NCI-H1092 treated with DMSO at 0.1 percent for 48 hours (cell line): ENCODE measurements at places on chromosomes 16 and 17.

- no peak for DNase-seq
These were observed 68.4 kb upstream of the NKD1 start for GRCh38 chr16:50479771-50480170.

DNA sequence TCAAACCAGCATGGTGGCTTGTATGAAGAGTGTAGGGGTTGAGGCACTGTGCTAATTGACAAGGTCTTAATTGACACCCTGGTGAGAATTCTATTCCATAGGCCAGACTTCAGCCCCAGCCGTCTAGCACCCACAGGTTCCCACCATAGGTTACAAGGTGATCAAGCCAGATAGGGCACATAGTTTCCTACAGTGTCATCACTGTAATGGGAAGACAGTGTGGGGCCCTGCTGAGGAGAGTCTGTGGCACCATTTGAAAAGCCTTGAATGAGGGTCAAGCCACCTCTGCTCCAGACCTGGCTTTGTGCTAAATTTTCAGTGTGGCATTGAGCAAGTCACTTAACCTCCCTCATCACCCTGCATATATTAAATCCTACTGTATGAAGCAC lies 36.2 kb downstream of the YPEL2 start:
- DNase-seq: no peak

GRCh38 chr17:74240618-74241205 lies 27.3 kb downstream of the TTYH2 start:
- DNase-seq: no peak

GRCh38 chr16:84218956-84219355 lies 20.9 kb downstream of the KCNG4 start:
- DNase-seq: no peak

DNA sequence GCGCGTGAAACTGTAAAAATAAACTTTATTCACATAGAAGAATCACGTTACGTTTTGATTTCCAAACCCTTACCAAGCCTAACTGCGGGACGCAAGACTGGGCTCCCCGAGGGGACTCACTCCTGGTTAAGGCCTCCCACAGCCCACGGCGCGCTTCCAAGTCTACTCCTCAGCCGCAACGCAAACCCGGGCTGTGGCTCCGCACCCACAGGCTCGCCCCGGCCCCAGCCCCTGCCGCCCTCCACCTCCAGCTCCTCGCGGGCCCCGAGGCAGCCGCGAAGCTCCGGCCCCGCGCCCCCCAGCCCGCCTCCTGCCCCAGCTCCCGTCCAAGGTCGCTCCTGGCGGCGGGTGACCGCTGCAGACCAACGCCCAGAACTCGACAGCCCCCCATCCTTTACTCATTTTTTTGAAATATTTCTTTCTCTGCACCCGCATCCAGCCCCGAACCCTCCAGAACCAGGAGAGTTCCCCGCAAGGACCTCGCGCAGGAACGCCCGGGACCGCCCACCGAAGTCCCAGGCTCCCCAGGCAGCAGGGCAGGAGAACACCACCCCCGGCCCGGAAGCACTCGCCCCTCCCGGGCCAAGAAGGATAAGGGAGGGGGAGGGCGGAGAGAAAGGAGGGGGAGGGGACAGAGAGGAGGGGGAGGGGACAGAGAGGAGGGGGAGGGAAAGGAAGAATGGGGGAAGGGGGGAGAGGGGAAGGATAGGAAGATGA lies 912 bp downstream of the USP22 start:
- DNase-seq: peak; percentile 31
